Common myeloid progenitor, CD34-positive (primary cell): ENCODE measurements at places on chromosomes 1 and 21.

- no peak for DNase-seq
Measured at GRCh38 chr1:230823426-230823825, 44.9 kb downstream of the C1orf198 start.

GRCh38 chr1:162605225-162605927 lies 26.9 kb upstream of the DDR2 start:
- no peak for DNase-seq

DNA sequence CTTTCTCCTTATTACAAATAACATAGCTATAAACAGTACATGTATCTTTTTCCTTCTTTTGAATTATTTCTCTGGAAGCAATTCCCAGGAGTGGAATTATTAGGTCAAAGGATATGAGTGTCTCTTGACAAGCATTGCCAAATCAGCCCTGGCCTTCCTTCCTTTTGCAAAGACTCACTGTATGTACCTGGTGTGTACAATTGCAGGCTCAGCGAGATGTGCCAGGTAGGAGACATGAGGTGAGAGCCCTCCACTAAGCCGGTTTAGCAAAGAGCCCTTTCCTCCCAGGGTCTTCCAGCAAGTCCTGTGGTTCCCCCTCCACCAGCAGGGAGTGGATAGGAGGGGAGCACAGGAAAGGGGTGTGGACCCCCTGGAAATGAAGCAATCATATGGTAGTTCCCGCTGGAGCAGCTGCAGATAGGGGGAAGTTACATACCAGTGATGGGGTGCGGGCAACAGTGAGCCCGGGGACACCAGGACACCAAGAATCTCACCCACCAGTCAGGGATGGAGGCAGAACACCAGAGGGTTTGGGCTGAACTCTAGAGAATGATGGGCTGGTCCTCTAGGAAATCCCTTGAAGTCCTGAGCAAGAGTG lies 18.3 kb downstream of the RCSD1 start:
- no peak for DNase-seq

DNA sequence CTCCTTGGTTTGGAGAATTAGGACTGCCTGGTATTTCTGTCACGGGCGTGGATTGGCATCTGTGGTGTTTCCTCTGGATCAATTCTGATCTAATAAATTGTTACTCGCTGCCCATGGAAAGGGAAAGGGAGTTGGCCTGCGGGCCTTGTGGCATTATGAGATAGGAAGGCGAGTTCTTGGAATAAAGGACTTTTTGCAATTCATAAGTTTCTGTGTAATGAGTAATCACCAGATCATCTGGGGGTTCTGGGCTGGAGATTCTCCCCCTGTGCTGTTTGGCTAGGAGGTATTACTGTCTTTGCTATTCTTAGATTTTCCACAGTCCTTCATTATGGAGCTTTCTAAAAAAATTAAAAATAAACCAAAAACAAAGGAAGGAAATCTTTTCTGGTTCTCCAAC lies 315.9 kb downstream of the CAMTA1 start:
- no peak for DNase-seq

- DNase-seq, result peak; percentile 97
Measured at GRCh38 chr1:110338309-110338885, 780 bp upstream of the RBM15 start.

- no peak for DNase-seq
Measured at GRCh38 chr1:74690364-74690696, 16.7 kb upstream of the ERICH3 start.

GRCh38 chr1:229258031-229258756 lies 12.7 kb upstream of the RAB4A start:
- peak; percentile 79 for DNase-seq

DNA sequence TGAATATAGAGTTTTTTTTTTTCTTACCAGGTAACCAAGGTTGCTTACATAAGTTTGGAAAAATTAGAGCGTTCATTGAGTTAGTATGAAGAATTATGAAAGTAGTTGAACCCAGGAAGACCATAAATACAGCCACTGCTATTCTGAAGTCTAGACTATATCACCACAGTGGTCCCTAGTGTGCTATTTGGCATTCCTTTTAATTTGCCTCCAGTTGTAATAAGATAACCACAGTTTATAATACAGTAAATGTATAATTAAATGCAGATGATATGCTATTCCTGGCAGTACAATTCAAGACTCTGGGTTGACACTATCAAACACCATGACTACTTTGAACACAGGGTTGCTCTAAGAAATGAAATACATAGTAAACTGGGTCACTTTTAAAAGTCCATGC lies 270.5 kb downstream of the BRINP2 start:
- no peak for DNase-seq

GRCh38 chr1:41734201-41734970 lies 184.3 kb downstream of the HIVEP3 start:
- DNase-seq, result no peak

GRCh38 chr1:145961425-145962156 lies 2.8 kb downstream of the ANKRD34A start:
- DNase-seq, result peak; percentile 46

- DNase-seq, result no peak
Measured at GRCh38 chr21:44666401-44667320, at the start of gene KRTAP12-2. TSS of gene KRTAP12-2 (minus strand) at chr21:44666927. CDS start at chr21:44666886, 41 bp downstream.

- DNase-seq, result peak; percentile 86
Measured at GRCh38 chr1:152458384-152459185, 44.5 kb upstream of the CRNN start.

- DNase-seq, result no peak
Measured at GRCh38 chr1:197269053-197269452, 1.0 kb downstream of the CRB1 start.

DNA sequence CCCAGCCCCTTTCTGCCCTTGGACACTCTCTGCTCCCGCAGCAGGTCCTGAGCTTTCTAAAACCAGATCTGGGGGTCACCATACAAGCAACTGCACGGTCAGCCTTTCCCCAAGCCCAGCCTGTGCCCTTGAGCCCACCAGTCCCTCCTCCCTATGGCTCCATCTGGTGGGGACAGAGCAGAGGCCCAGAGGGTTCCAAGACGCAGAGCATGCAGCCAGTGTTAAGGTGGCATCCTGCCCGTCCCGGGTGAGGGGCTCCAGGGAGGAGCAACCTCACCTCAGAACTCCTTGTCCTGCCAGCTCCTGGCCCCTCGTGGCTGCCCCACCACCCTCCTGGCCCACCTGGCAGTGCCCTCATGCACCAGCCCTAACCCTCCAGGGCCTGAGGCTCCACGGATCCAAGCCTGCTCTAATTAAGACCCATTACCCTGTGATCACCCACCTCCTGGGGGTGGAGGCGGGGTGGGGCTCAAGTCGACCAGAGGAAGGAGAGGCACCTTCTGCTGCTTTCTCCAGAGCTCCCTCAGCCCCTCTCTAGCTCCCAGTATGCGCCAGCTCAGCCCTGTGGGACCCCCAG lies 8.5 kb downstream of the CHD5 start:
- peak; percentile 45 for DNase-seq

- no peak for DNase-seq
Measured at GRCh38 chr1:6506210-6507036, 15.0 kb upstream of the PLEKHG5 start.

GRCh38 chr1:167627865-167628641 lies 2.0 kb upstream of the RCSD1 start:
- DNase-seq, result peak; percentile 96

DNA sequence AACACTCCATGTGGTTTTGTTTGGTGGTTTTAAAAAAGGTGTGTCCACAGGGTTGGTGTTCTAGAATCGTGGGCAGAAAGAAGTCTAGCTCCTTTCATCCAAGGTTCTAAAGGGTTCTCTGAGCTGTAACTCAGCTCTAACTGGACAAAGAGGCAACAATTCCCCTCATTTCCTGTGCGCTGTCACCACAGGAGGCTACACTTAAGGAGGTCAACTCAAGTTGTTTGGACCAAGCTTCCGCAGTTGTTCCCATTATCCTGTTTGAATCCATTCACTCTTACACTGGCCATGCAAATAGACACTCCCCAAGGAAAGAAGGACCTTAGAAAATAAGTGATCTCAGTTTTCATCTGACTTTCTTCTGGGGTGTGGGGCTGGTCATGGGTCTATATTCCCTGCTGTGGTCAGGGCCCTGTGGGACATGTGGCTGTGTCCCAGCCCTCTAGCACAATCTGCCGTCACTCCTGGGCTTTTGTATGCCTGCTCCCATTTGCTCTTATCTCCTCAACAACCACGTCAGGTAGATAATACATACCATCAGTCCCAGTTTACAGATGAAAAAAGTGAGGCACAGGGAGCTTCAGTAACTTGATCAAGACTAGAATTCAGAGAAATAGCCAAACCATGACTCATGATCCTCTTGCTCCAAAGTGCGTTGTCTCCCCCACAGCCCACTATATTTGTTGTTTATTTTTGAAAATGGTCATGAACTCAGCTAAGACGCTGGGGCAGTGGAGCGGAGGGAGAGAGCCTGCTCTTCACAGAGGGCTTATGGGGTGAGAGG lies 103.6 kb downstream of the RHOU start:
- no peak for DNase-seq

DNA sequence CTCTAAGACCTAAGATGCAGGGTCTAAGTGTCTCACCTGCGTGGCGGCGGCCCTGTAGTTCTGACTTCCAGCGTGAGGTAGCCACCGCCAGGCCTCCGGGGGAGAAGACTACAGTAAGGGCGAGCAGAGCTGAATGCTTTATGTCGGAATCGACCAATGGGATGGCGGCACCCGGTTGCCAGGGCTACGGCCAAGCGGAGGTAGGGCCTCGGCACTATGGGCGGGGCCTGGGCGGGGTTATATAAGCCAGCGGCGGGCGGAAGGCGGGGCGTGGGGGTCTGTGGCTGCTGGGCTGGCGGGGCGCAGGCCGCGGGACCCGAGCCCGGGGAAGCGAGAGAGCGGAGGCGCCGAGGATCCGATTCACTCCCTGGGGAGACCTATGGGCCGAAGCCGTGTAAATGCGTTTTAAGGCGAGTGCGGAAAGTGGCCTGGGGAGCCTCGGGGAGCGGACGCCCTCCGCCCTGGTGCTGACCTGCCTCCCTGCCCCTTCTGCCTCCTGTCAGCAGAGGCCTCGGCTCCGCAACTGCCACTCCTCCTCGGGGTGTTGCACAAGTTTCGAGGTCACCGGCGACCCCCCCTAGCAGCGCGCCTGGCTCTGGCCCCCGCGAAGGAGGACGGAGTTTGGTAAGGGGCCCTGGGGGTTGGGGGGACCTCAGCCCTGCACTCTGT lies at the start of gene AZIN2:
AZIN2 (plus strand) TSS at position 269 of the 669 bp plus-strand sequence. CDS start 1,097 bp downstream, outside the sequence.
- peak; percentile 96 for DNase-seq

DNA sequence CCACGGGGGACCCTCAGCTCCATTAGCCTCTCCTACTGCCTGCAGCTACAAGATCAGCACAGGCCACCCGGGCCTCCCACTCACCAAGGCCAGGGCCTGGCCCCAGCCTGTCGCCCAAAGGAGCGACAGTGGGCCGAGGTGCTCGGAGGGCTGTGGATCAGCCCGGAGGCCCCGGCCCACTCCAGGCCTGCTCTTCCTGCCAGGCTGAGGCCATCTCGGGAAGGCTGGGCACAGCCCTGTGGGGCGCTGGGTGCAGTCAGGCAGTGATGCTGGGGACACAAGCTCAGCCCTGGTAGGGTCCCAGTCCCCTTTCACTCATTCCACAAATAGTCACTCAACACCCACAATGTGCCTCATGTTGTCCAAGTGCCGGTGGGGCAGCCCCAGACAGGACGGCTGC lies 58.8 kb downstream of the CASZ1 start:
- no peak for DNase-seq

- no peak for DNase-seq
Measured at GRCh38 chr1:152739841-152740240, 18.0 kb upstream of the KPRP start.

- no peak for DNase-seq
Measured at GRCh38 chr1:47564570-47564969, 126.7 kb downstream of the FOXD2 start.

DNA sequence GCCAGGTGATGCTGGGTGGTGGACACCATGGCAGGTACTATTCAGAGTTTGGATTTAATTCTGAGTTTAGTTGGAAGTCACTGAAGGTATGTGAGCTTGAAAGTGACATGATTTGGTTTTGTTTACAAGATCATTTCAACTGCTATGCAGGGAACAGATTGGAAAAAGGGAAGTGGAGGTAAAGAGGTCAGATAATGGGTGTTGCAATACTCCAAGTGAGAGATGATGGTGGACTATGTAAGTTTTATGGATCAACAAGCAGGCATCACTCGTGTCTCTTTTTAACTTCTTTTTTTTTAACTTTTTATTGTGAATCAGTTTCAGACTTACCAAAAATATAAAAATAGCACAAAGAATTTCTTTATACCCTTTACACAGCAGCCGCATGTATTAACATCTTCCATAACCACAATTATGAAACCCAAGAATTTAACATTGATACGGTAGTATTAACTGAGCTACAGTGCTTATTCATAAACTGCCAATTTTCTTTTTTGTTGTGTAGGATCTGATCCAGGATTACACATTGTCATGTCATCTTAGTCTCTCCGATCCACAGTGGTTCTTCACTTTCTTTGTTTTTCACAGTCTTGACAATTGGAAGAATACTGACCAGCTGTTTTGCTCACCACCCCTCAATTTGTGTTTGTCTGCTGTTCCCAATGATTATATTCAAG lies 24.9 kb upstream of the NHLH2 start:
- no peak for DNase-seq

DNA sequence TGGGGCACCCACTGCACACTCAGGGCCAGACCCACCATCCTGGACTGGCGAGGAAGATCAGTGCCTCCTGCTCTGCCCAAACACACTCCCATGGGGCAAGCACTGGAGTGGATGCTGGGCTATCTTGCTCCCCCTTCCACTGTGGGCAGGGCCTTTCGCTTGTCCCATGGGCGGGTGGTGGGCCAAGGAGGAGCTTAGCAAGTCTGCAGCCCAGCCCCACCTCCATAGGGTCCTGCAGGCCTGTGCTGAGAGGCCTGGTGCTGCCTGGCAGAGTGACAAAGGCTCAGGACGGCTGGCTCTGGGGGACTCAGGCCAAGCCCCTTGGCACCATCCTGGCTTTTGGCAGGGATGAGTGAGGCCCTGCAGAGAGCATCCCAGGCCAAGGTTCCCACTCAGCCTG lies 89.4 kb downstream of the PTPRU start:
- DNase-seq, result no peak

GRCh38 chr1:58883037-58883887 lies 99.4 kb upstream of the JUN start:
- DNase-seq, result peak; percentile 88

GRCh38 chr1:108878678-108879077 lies 1.9 kb downstream of the GPSM2 start:
- DNase-seq, result no peak

- no peak for DNase-seq
Measured at GRCh38 chr1:45216200-45216541, 9.8 kb upstream of the ZSWIM5 start.

- peak; percentile 49 for DNase-seq
Measured at GRCh38 chr1:40980453-40981121, 1.1 kb downstream of the CTPS1 start.
